ENCODE measurements at places on chromosomes 3 and 15.

- peak; percentile 77 for DNase-seq
Measured at GRCh38 chr15:96330450-96331143, at the start of gene NR2F2. Gene NR2F2, plus strand, starts transcription at chr15:96330700. Its CDS starts 1,406 bp downstream, at chr15:96332106.

DNA sequence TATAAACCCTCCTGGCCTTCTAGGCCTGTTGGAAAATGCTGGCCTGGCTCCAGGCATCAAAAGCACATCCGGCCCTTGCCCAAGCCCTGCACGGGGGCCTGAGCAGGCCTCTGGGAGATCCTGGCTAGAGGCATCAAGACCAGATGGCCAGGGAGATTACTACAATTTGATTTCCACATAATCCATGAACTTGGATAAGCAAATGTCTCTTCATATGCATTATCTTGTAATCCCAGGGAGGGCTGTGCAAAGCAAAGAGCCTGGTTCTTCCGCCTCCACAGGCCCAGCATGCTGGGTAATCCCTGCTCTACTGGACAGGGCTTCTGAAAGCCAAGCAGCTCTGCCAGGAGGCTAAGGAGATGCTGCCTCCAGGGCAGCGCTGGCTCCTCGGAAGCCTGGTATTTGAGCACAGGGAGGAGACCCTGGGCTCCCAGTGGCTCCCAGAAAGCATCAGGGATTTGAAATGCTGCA is 18.2 kb downstream of the MRPL46 start:
- no peak for DNase-seq

DNA sequence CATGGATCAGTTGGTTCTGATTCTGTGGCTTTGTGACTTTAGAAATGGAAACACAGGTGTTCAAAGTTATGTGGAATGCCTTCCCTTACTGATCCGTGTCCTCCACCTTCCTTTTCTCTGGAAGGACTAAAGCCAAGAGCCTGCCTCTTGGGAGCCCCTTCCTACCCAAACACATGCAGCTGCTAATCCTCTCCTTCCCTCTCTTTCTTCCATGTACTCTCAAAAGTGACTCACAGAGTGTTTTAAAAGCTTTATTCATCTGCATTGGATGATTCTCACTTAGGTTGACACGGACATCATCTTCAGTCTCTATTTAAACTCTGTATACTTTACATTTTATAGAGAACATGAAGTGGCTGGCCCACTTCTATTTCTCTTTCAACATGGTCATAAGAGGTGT is 856.5 kb upstream of the ARPP21 start:
- DNase-seq: no peak

GRCh38 chr3:175851541-175851940 is 992.4 kb downstream of the NAALADL2 start:
- DNase-seq: no peak

- DNase-seq: no peak
Measured at GRCh38 chr3:113140876-113141275, 70.5 kb upstream of the BOC start.

DNA sequence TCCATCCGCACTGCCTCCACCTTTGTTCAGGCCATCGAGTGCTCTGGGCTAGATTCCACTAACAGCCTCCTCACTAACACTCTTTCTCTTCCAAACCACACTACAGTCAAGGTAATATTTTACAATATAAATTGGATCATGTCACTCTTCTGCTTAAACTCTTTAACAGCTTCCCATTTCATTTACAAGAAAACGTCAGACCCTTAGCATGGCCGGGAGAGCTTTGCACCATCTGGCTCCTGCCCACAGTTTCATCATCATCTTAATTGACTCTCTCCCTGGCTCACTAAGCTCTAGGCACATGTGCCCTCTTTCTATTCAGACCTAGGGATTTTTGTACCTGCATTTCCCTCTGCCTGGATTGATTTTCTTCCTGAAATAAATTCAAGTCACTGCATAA is 354.7 kb downstream of the FGF12 start:
- no peak for DNase-seq

GRCh38 chr15:75693501-75694240 is 19.0 kb downstream of the CSPG4 start:
- no peak for DNase-seq

DNA sequence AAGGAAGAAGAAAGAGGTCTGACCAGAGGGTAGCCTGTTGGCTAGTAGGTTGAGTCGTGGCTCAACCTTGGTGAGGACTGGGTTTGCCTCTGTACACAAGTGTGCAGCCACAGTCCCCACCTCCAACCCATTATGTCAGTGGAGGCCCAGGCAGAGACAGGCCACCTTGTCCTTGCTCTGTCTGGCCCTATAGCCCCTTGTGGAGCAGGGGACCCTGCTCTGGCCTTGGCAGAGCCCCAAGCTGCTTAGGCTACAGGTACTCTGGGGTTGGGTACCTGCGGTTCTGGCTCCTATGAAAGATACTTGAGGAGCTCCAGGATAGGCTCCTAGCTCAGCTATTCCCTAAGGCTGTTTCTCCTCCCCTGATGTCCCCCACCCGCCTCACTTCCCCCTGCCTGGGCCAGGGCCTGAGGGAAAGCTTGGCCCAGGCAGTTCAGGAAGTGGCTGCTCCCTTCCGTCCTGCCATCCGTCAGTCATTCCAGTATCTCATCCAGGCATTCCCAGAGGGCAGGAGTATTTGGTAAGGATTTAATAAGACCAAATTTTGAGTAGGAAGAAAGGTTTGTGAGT is 44.0 kb downstream of the FGD5 start:
- no peak for DNase-seq

DNA sequence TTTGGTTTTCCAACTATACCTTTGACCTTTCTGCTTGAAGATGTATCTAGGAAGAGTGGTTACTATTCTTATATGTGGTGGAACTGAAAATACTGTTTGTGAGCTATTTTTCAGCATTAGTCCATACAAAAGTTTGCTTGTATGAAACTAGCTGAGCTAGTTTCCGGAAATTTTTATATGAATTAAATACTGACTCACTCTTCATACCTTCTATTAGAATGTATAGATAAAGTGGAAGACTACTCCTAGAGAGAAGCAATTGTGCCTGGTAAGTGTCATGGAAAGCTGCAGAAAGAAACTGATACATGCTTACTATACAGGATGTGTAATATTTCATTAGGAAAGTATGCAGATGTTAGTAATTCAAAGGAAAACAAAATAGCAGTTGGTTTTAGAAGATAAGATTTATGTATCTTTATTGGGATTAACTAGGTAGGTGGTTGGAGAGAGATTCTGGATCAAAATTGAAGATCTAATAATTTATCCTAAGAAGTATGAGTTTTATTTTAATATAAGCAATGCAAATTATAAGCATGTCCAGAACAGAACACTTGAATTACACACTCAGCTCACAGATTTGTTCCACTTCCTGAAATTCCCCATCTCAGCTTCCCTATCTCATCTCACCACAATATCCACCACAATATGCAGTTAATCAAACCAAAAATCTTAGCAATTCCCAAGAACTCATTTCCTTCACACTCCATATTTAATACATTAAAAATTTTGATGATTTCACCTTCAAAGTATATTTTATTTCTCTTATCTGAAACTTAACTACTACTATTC is 82.8 kb downstream of the BCHE start:
- no peak for DNase-seq

- DNase-seq: no peak
Measured at GRCh38 chr3:80391573-80391972, 623.8 kb upstream of the ROBO1 start.

- DNase-seq: peak; percentile 99
Measured at GRCh38 chr15:70097321-70098152, at the start of gene TLE3. Gene TLE3, minus strand, starts transcription at chr15:70097917. Its CDS starts 1,119 bp downstream, at chr15:70096798.
